CD4-positive, CD25-positive, alpha-beta regulatory T cell (primary cell): ENCODE measurements at places on chromosomes 5 and 9.

GRCh38 chr5:114255260-114255659 lies 106.6 kb upstream of the KCNN2 start:
- H3K27me3 ChIP-seq, result no peaks in the 10 kb centered on the region
- no peak for DNase-seq
- no peaks in the 10 kb centered on the region for H3K36me3 ChIP-seq
- H3K4me3 ChIP-seq, result no peak overlapping the region

GRCh38 chr5:34410411-34411139 lies 245.6 kb upstream of the RAI14 start:
- H3K4me1 ChIP-seq, result no peaks in the 10 kb centered on the region
- H3K4me3 ChIP-seq, result no peak overlapping the region
- no peak for DNase-seq
- peaks cover 2% of the 10 kb centered on the region for H3K27me3 ChIP-seq

GRCh38 chr9:132238026-132238972 lies 76.4 kb downstream of the NTNG2 start:
- no peak for DNase-seq
- no peaks in the 10 kb centered on the region for H3K36me3 ChIP-seq
- no peak overlapping the region for H3K4me3 ChIP-seq
- no peak overlapping the region for H3K27ac ChIP-seq
- peaks cover 22% of the 10 kb centered on the region for H3K4me1 ChIP-seq
- H3K27me3 ChIP-seq, result no peaks in the 10 kb centered on the region

DNA sequence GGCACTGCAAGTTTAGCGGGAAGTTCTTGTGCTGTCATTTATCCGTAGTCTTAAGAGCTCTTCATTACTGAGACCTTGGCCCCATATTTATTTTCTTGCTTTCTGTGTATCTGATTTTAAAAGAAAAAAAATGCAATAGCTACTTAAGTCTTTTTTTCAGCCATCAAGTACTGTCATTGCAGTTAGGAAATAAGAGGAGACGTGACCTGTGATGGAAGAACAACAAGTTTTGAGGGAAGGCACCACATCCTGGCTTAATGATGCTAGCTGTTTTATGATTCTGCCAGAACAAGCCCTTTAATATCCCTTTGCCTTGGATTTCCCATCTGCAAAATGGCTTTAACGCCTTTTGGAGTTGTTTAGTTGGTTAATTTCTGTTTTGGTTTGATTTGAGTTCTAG lies 3.8 kb downstream of the RGMB start:
- peak overlapping the region; percentile 28 for H3K4me3 ChIP-seq
- H3K27me3 ChIP-seq, result peaks cover 7% of the 10 kb centered on the region
- H3K36me3 ChIP-seq, result peaks cover 12% of the 10 kb centered on the region
- H3K4me1 ChIP-seq, result peaks cover 28% of the 10 kb centered on the region
- H3K27ac ChIP-seq, result no peak overlapping the region

DNA sequence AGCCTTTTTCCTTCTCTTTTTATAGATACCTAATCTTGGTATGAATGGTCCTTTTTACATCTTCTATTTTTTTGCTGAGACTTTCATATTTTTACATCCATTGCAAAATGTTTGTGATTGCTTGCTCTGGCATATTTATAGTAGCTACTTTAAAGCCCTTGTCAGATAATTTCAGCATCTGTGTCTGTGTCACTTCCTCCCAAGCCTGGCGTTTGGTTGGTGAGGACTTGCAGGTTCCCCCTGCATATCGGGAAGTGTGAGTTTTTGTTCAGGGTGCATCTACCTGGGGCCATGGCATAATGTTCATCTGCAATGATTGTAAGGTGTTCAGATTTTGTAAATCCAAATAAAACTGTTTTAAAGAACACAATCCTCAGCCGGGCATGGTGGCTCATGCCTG lies 8.9 kb downstream of the FBXW5 start:
- H3K36me3 ChIP-seq, result peaks cover 9% of the 10 kb centered on the region
- DNase-seq, result no peak
- H3K27me3 ChIP-seq, result no peaks in the 10 kb centered on the region
- no peaks in the 10 kb centered on the region for H3K4me1 ChIP-seq
- no peak overlapping the region for H3K27ac ChIP-seq

- no peak overlapping the region for H3K4me3 ChIP-seq
- H3K27me3 ChIP-seq, result no peaks in the 10 kb centered on the region
- H3K27ac ChIP-seq, result no peak overlapping the region
- no peaks in the 10 kb centered on the region for H3K4me1 ChIP-seq
- H3K36me3 ChIP-seq, result no peaks in the 10 kb centered on the region
Measured at GRCh38 chr9:9847750-9848149, 765.1 kb downstream of the PTPRD start.

GRCh38 chr5:170579601-170580000 lies 75.8 kb downstream of the KCNIP1 start:
- no peak overlapping the region for H3K4me3 ChIP-seq
- H3K27me3 ChIP-seq, result peaks cover 11% of the 10 kb centered on the region
- no peak overlapping the region for H3K27ac ChIP-seq

DNA sequence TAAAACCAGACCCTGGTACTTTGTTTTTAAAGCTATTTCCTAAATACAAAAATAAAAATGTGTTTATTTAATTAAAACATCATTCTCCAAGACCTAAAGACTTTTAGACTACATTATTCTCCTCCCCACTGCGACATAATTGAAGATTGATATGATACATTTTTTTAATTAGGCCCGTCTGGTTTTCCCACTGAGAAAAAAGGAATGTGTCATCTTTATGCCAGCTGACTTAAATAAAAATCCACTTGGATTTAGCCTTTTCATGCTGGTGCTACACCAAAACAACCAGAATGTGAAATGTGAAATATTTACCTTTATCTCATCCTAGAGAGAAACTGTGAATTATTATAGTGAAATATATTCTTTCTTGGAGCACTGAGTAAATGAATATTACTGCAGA lies 155.5 kb upstream of the PPP1R2B start:
- H3K4me3 ChIP-seq, result no peak overlapping the region
- peaks cover 4% of the 10 kb centered on the region for H3K27me3 ChIP-seq
- no peak overlapping the region for H3K27ac ChIP-seq

DNA sequence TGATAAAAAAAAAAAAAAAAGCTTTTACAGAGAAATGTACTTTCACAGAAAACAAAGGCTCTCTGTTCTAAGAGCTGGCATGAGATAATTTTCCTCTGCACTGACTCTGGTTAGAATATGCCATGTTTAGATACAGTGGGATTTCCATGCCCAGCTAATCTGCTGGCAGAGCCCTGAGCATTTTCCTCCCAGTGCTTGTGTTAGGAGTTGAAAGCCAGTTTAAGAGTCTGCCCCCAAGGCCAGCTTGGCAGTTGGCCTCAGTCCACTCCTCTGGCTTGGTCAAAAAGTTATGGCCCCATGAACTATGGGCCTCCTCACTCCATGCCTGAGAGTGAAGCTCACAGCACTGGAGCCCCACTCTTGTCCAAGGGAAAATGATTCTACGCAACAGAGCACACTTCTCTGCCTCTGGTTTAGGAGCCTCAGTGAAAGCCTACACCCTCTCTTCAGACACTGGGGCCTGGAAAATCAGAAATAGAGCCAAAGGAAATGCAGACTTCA lies 21.9 kb downstream of the MOCS2 start:
- H3K27ac ChIP-seq, result no peak overlapping the region
- H3K4me1 ChIP-seq, result peaks cover 3% of the 10 kb centered on the region
- H3K27me3 ChIP-seq, result peaks cover 2% of the 10 kb centered on the region
- H3K4me3 ChIP-seq, result no peak overlapping the region
- H3K36me3 ChIP-seq, result no peaks in the 10 kb centered on the region
- DNase-seq, result no peak

DNA sequence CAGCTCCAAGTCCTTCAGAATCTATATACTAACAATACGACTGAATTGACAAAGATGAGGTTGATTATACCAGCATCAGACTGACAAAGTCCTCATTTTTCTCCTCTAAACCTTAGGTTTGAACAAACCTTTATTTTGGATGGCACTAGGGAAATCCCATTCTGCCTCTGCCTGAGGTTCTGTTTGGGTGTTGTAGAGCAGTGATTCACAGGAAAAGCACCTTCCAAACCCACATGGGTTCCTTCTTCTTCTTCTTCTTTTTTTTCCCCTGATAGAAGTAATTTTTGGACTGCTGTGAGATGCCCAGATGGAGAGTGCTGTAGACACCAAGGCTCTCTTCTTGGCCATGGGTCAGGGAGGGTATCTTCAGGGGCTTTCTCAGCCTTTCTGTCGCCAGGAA lies 164.9 kb upstream of the PAPPA start:
- H3K27me3 ChIP-seq, result no peaks in the 10 kb centered on the region
- H3K36me3 ChIP-seq, result no peaks in the 10 kb centered on the region
- no peaks in the 10 kb centered on the region for H3K4me1 ChIP-seq
- H3K4me3 ChIP-seq, result no peak overlapping the region
- DNase-seq, result no peak

- H3K27me3 ChIP-seq, result no peaks in the 10 kb centered on the region
- no peak for DNase-seq
- no peaks in the 10 kb centered on the region for H3K4me1 ChIP-seq
- H3K4me3 ChIP-seq, result no peak overlapping the region
- no peaks in the 10 kb centered on the region for H3K36me3 ChIP-seq
Measured at GRCh38 chr9:111233963-111234362, 96.1 kb downstream of the OR2K2 start.

GRCh38 chr5:137191179-137191578 lies 307.9 kb downstream of the SPOCK1 start:
- H3K27me3 ChIP-seq, result no peaks in the 10 kb centered on the region
- no peak overlapping the region for H3K27ac ChIP-seq
- H3K4me3 ChIP-seq, result no peak overlapping the region
- H3K4me1 ChIP-seq, result no peaks in the 10 kb centered on the region
- no peaks in the 10 kb centered on the region for H3K36me3 ChIP-seq

- no peaks in the 10 kb centered on the region for H3K27me3 ChIP-seq
- no peaks in the 10 kb centered on the region for H3K4me1 ChIP-seq
- H3K36me3 ChIP-seq, result no peaks in the 10 kb centered on the region
- H3K27ac ChIP-seq, result no peak overlapping the region
- H3K4me3 ChIP-seq, result no peak overlapping the region
Measured at GRCh38 chr9:25519286-25519685, 159.0 kb downstream of the TUSC1 start.

GRCh38 chr9:15422372-15423230 lies at the start of gene SNAPC3:
Gene SNAPC3, plus strand, starts transcription at chr9:15422876. Its CDS starts 4 bp downstream, at chr9:15422880.
- no peaks in the 10 kb centered on the region for H3K27me3 ChIP-seq
- peak; percentile 94 for DNase-seq
- peak within 1 kb of the TSS; percentile 78 for H3K27ac ChIP-seq
- peaks cover 44% of the 10 kb centered on the region for H3K4me1 ChIP-seq
- peaks cover 18% of the 10 kb centered on the region for H3K36me3 ChIP-seq
- peak within 1 kb of the TSS; percentile 87 for H3K4me3 ChIP-seq

GRCh38 chr5:35003018-35003957 lies 44.5 kb downstream of the AGXT2 start:
- H3K4me3 ChIP-seq, result no peak overlapping the region
- peak; percentile 51 for DNase-seq
- no peaks in the 10 kb centered on the region for H3K36me3 ChIP-seq
- H3K27ac ChIP-seq, result no peak overlapping the region

DNA sequence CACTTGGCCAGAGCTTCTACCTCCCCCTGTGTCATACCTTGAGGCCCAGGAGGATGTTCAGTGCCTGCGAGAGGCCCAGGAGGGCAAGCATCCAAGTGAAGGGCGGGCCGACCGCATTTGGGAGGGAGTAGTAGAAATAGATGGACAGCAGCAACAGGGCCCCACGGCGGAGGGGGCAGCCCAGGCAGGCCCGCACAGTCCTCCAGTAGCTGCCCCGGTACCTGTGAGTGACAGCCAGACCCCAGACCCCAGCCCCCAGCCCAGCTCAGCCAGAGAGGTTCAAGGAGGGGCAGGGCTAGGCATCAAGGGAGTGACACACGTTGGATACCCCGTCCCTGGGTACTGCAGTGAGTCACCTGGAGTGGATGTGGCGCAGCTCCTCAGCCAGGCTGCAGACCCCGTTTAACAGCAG lies 1.4 kb downstream of the STING1 start:
- peaks cover 52% of the 10 kb centered on the region for H3K4me1 ChIP-seq
- peaks cover 34% of the 10 kb centered on the region for H3K36me3 ChIP-seq
- H3K4me3 ChIP-seq, result peak overlapping the region; percentile 97
- peak overlapping the region; percentile 83 for H3K27ac ChIP-seq

- DNase-seq, result no peak
- H3K36me3 ChIP-seq, result no peaks in the 10 kb centered on the region
- no peak overlapping the region for H3K27ac ChIP-seq
- no peak overlapping the region for H3K4me3 ChIP-seq
Measured at GRCh38 chr5:132044207-132044606, 16.2 kb upstream of the IL3 start.

DNA sequence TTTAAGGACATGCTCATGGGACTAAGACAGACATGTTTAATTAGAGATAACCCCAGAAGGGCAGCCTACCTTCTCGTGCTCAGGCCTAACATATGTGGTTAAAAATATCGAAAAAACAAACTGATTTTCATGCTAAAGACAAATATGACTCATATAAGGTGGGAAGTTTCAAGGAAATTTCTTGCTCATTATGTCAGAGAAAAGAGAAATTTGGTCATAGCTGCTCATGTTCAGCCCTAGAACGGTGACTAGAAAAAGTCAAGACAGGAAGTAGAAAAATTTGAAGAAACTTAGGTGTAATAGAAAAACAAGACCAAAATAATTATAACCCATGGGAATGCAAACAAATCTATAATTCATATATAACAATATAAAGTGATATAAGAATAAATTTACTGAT lies 120.6 kb downstream of the PRDM9 start:
- H3K27ac ChIP-seq, result no peak overlapping the region
- no peaks in the 10 kb centered on the region for H3K27me3 ChIP-seq
- H3K36me3 ChIP-seq, result no peaks in the 10 kb centered on the region
- no peaks in the 10 kb centered on the region for H3K4me1 ChIP-seq
- H3K4me3 ChIP-seq, result no peak overlapping the region

DNA sequence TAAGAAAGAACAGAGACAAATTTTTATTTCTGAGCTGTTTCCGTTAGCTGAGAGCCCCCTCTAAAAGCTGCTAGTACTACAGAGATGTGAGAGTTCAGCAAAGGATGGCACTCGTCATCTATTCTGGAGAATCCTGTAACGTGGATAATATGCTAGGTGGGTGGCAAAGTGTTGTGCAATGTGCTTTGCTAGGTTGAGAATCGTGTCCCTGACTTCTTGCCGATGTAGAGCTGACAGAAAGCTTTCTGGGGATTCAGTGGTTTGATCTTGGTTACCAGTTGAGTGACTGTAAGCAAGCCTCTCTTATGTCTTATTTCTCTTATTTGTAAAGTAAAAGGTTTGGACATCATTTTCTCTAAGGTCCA lies 298.3 kb upstream of the ACTBL2 start:
- H3K4me1 ChIP-seq, result no peaks in the 10 kb centered on the region
- no peak overlapping the region for H3K4me3 ChIP-seq
- H3K36me3 ChIP-seq, result no peaks in the 10 kb centered on the region
- no peak for DNase-seq
- H3K27ac ChIP-seq, result no peak overlapping the region

DNA sequence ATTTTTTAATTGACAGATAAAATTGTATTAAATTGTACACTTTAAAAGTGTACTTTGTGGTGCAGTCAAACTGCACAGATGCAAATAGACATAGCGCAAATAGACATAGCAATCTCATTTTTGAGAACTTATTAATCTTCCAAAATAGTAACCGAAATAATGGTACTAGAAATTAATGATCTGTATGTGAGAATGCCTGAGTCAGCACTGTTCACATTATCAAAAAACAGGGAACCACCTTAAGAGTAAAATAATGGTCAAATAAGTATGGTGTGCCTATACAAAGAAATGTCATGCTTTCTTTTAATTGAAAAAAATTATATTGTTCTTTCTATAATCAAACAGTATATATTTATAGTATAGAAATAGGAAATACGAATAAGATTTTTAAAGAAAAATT lies 461.9 kb downstream of the EFNA5 start:
- no peaks in the 10 kb centered on the region for H3K36me3 ChIP-seq
- DNase-seq, result no peak
- no peaks in the 10 kb centered on the region for H3K4me1 ChIP-seq

- peak overlapping the region; percentile 65 for H3K27ac ChIP-seq
- peak overlapping the region; percentile 90 for H3K4me3 ChIP-seq
- H3K27me3 ChIP-seq, result no peaks in the 10 kb centered on the region
- H3K36me3 ChIP-seq, result peaks cover 20% of the 10 kb centered on the region
Measured at GRCh38 chr9:35729700-35730485, 2.1 kb downstream of the TLN1 start.
